ENCODE measurements at places on chromosomes 6 and 20. TPM values are rescaled to one million over a fixed set of nuclear protein-coding genes. Genes with fewer than 3 reads are reported as not detected.

SMPDL3A gene
- 9.2 TPM for total RNA-seq

UBE2C gene
- 110 TPM for total RNA-seq

EEF1A2 gene
- 1.3 TPM for total RNA-seq

BANF2 gene
- not detected for total RNA-seq

GINS1 gene
- 12.9 TPM for total RNA-seq

VGLL2 gene
- total RNA-seq = not detected

LAMA2 gene
- total RNA-seq = 54.9 TPM

MYH7B gene
- not detected for total RNA-seq

SYS1 gene
- 28.3 TPM for total RNA-seq

DNAH8 gene
- total RNA-seq = not detected

GRM1 gene
- 0.08 TPM for total RNA-seq

COX4I2 gene
- not detected for total RNA-seq

THBS2 gene
- total RNA-seq = 441 TPM

MOCS1 gene
- total RNA-seq = 11.2 TPM

RAB44 gene
- total RNA-seq = 0.13 TPM

SEL1L2 gene
- not detected for total RNA-seq

SRSF12 gene
- total RNA-seq = 1.0 TPM

MROH8 gene
- 0.39 TPM for total RNA-seq

CTAGE9 gene
- not detected for total RNA-seq

IL17A gene
- not detected for total RNA-seq

TNXB gene
- 34.1 TPM for total RNA-seq

CD24 gene
- 6.5 TPM for total RNA-seq

CALHM5 gene
- total RNA-seq = 2.3 TPM

WFDC5 gene
- total RNA-seq = not detected

HLA-DPB1 gene
- total RNA-seq = 20.7 TPM

MYLK4 gene
- 0.24 TPM for total RNA-seq

SLC22A1 gene
- not detected for total RNA-seq
